ENCODE measurements at places on chromosomes 16 and 17. TPM values are rescaled to one million over a fixed set of nuclear protein-coding genes. Genes with fewer than 3 reads are reported as not detected.

The TBX4 gene
- total RNA-seq: not detected

The CDH8 gene
- not detected for total RNA-seq

The SP6 gene
- 0.20 TPM for total RNA-seq

The DHRS7C gene
- not detected for total RNA-seq

The KRT26 gene
- not detected for total RNA-seq

The ADAD2 gene
- not detected for total RNA-seq

- DNase-seq: no peak
Observed at GRCh38 chr16:46923513-46924295, 39.5 kb downstream of the GPT2 start.

DNA sequence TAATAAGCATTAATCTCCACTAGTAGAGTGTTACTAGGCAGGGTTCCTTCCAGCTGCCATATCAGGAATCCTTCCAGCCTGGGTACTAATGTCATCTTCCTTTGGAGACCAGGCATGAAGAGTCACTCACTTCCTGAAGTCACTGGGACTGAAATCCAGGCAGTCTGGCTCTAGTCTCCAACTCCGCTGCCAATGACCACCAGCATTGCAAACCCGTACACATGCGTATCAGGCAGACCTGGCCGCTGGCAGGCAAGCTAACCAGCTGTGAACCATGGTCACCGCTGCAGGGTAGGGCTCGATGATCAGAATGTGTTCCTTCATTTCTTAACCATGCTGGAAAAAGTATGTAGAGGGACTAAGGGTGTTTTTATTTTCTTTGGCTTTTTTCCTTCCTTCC, 255.5 kb downstream of the CDH13 start:
- no peak for DNase-seq

- no peak for DNase-seq
Observed at GRCh38 chr16:4019371-4019791, 96.9 kb downstream of the ADCY9 start.

GRCh38 chr17:82236142-82236971, 7.5 kb downstream of the SLC16A3 start:
- DNase-seq: peak; percentile 61

DNA sequence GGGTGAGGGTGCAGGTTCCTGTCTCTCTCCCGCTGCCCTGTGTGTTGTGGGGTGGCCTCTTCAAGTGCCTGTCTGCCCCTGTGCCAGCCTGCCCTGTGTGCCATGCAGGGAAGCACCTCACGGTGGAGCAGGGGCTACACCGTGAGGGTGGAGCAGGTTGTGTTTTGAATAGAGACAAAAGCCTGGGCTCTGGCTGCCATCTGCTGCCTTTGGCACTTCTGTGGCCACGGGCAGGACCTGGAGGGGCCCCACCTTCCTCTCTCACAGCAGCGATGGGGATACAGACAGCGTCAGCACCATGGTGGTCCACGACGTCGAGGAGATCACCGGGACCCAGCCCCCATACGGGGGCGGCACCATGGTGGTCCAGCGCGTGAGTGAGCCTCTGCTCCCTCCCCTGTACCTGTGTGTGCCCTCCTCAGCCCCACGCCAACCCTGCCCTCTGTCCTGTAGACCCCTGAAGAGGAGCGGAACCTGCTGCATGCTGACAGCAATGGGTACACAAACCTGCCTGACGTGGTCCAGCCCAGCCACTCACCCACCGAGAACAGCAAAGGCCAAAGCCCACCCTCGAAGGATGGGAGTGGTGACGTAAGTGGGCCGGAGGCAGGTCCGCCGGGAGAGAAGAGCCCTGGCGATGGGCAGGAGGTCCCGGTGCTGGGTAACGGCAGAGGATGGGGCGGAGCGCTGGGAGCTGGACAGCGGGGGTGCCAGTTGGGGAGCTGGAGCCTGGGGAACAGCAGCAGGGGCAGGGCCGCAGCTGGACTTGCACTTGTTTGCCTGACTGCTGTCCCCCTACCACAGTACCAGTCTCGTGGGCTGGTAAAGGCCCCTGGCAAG, 5.4 kb upstream of the C17orf107 start:
- DNase-seq: no peak

DNA sequence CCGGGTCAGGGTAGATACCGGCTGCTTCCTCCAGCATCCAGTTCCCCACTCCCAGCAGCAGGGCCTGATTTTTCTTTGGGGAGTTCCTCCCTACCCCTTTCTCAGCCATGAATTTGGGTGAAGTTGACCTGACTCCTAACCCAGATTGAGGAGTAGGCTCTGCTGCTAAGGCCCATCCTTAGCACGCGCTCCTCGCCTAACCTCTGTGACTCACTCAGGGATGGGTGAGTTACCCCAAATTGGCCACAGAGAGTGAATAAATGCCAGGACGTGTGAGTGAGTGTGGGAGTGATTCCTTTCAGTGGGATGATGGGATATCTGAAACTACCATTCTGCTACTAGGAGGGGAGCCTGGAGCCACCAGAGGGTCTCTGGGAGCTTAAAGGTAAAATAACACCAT, 28.9 kb upstream of the ABCC12 start:
- no peak for DNase-seq

DNA sequence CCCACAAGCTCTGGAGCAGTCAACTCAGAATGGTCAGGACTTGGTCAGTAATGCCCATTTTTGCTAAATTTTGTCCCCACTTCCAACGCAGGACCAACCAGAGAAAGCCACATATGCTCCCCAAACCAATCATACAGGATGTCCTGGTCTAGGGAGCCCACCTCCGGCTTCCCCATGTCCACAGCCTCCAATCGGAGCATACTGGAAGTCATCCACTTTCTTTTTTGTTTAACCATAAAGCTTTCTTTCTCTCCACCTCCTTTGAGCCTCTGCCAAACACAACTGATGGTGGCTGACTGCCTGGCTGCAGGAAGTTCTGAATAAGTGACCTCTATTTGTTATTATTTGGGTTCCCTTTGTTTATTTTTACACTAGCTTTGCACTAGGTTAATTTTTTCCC, 549.1 kb downstream of the WWOX start:
- DNase-seq: no peak

DNA sequence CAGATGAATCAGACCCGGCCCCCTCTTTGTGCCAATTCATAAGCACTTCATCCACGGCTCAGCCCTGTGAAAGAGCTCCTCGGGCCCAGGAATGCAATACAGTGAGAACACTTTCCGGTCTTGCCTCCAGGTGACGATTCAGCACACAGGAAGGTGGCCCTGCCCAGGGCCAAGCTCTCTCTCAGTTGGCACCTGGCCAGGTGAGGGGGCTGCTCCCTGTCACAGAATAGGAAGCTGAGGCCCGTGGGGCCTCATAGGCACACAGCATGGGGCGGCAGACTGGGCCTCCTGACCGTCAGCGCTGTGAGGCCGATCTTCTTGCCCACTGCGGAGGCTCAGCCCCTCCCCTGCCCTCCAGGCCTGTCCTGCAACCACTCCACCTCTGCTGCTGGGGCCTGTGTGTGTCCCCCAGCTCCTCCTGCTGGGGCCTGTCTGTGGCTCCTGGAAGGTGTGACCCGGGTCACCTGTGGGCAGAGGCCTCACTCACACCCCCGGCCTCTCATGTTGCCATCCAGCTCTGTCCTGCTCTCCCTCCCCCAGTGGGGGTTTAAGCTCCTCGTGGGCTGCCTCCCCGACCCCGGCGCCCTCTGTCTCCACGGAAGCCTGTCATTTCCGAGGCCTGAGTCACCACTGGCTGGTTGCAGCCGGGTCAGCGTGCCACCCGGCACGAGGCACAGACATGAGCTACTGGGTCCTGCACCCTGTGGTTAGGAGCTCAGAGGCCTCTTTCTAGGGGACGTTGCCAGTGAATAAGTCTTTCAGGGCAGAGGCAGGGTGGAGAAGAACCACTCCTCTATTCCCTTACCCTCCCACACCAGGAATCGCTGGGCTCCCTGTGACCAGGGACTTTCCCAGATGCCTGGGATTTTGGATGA, 114.4 kb downstream of the SEC14L1 start:
- DNase-seq: no peak

GRCh38 chr17:8938933-8939332, 26.6 kb downstream of the PIK3R5 start:
- no peak for DNase-seq

DNA sequence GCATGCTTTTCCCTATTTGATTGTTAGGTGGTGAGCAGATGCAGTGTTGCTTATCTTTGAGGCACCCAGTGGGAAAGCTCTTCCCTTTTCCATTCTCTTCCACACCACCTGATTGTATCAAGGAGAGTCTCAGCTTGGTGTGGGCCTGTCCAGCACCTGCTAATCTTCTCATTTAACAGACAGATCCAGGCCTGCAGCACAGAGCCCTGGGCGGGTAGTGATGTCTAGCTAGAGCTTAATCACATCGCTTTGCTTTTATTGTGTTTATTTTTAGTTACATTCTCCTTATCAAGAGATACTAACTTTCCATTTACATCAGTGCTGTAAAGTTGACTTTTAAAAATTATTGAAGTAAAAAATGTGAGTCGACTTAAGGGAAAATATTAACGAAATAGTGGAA, 24.2 kb downstream of the FOXL1 start:
- no peak for DNase-seq

DNA sequence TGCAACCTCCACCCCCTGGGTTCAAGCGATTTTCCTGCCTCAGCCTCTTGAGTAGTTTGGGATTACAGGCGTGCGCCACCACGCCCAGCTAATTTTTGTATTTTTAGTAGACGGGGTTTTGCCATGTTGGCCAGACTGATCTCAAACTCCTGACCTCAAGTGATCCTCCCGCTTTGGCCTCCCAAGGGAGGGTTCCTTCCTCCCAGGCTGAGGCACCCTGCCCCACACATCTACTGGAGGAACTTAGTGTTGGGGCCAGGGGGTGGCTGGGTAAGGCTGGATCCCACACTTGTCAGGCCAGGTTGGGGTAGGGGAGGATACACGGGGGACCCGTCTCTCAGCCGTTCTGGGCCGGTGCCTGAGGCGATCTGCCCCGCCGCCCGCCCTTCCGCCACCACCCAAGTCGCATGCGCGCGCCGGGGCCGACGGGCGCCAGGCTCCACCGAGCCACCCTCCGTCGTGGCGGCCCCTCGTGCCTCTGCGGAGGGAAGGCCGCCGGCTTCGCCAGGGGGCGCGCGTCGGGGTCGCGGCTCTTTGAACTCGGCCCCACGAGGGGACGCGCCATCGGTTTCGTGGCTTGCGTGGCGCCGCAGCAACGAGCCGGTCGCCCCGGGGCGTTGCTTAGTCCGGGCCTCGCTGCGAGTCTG, 15.9 kb downstream of the GRB7 start:
- peak; percentile 59 for DNase-seq

DNA sequence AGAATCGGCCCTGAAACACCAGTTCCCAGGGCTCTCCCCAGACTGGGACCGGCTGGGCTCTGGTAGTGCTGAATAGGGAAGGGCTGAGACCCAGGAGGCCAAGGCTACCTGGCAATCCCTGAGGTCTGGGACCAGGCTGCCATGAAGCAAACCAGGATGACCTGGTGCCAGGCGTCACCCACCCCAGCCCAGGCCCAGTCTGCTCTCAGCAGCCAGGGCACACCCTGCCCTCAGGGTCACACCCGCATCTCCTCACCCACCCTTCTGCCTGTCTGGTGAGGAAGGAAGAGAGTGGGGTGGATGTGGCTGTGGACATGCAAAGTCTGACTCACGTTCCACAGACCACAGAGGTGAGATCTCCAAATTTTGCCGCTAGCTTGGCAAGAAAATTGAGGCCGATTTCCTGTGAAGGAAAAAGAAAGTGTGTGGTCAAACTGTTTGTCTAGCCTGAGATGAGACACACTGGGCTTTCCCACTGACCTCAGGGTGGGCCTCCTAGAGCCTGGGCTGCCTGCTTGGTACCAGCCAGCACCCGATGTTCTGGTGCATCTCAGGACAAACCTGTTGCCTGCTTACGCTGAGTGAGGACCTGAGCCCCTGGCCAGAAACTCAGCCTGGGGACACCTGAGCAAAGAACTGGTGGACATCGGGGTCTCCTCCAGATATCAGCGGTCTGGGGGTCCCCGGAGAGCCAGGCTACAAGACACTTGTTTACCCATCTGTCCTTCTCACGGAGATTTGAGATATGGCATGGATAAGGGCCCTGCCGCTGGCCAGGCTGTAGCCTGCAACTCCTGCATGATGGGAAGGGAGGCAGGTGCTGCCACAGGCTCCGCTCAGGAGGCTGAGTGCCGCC, 6.3 kb upstream of the RAB37 start:
- no peak for DNase-seq

- no peak for DNase-seq
Observed at GRCh38 chr16:87608400-87608985, 6.2 kb downstream of the JPH3 start.

All from T-helper 17 cell (primary cell).